NCI-H345 (cell line): ENCODE measurements at places on chromosomes 6 and 20.
A peak's percentile ranks its signal among the peaks of the same experiment; 100 is the strongest.

DNA sequence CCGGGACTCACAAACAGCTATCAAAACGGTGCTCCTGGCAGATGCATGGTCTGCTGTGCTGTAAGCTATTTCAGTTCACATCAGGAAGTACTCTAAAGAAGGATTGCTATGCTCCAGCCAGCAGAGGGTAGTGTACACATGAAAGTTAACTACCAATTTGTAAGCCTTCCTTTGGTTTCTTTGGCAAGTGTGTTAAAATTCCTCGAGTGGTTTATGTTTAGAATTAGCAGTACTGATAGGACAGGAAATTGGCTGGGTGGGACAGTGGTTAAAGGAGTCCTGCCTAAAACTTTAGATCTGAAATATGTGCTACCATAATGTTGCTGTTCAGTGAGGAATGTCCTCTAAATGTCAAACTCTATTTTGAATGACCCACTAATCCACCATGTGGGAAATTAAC is 47.4 kb downstream of the TRMT11 start:
- peak; percentile 2 for DNase-seq

DNA sequence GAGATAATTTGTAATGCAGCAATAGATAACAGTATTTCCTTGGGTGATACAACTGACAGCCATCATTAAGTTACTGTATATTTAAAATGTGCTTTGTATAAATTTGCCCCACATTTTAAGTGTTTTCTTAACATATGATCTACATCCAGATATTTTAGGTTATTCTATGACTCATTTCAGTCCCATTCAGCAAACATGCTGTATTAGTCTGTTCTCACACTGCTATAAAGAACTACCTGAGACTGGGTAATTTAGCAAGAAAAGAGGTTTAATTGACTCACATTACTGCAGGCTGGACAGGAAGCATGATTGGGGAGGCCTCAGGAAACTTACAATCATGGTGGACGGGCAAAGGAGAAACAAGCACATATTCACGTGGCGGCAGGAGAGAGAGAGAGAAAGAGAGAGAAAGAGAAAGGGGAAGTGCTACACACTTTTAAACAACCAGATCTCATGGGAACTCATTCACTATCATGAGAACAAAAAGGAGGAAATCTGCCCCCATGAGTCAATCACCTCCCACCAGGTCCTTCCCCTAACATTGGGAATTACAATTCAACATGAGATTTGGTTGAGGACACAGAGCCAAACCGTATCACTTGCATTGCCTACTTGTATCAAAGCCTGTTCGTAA is 9.6 kb upstream of the CHD6 start:
- DNase-seq, result no peak

GRCh38 chr6:144762469-144762868 is 477.3 kb downstream of the UTRN start:
- DNase-seq, result no peak

GRCh38 chr20:18719426-18719825 is 94.2 kb upstream of the SCP2D1 start:
- no peak for DNase-seq

- DNase-seq, result no peak
These were observed 400.0 kb upstream of the HTR1E start for GRCh38 chr6:86537292-86537861.
